ENCODE measurements at places on chromosomes 4 and X.
A peak's percentile ranks its signal among the peaks of the same experiment; 100 is the strongest.

DNA sequence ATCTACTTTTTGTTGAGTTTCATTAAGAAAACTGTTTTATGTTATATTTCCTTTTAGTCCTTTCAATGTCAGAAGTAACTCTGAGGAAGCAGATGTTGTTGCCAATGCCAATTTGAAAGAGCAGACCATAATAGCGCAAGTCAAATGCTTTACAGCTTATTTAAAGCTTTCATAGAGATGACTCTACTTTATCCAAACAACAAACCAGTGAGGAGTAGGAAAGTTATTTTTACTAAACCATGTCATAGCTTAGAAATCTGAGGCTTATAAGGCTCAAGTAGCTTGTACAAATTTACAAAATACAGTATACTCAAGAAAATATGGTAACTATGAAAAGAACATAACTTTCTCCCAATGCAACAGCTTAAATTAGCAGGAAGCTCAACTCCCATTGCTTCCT lies 40.1 kb upstream of the SPOCK3 start:
- no peak for DNase-seq

- peak; percentile 77 for DNase-seq
Measured at GRCh38 chr4:48970471-48970921, 15.6 kb upstream of the CWH43 start.

DNA sequence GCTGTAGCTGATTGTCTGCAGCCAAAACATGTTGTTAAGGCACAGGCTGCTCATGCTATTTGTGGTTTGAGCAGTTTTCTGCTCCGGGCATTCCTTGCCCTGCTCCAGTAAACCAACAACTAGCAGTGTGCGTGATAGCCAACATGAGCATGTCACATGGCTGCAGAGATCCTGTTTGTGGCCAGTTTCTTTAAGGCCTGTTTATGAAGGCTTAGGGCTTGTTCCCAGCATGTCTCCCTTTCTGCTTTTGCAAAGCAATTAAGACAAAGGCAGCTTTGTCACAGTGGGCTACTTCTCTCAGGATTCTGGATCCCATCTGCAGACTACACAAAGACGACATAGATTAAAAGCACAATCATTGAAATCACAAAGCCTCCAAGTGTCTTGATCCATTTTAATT lies 160.5 kb downstream of the ZNF518B start:
- peak; percentile 68 for DNase-seq

DNA sequence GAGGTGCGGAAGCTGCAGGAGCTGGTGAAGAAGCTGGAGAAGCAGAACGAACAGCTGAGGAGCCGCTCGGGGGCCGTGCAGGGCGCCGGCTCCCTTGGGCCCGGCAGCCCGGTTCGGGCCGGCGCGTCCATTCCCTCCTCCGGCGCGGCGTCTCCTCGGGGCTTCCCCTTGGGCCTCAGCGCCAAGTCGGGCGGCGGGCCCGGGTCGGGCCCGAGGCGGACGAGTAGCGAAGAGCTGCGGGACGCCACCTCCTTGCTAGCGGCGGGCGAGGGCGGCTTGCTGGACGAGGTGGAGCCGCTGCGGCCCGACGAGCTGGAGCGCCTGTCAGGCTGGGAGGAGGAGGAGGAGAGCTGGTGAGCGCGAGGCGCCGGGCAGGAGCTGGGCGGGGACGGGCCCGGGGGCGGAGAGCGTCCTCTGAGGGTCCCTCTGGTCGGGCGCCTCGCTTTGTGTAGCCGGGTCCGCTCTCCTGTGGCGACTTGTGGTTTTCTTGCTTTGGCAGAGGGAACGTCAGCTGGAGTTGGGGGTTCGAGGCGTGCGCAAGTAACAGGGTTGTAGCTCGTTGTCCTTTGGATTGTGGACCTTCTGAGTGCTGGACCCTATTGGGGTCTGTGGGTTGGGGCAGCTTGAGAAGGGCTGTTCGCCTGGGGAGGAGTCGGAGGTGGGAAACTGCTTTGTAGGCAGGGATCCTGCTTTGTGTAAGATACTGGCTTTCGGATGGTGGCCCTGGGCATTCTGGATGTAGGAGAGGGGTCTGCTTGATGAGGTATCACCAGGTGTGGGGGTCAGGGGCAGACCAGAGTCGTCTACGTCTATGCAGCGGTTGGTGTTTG lies 662 bp downstream of the SLAIN2 start:
- DNase-seq, result peak; percentile 46

- DNase-seq, result no peak
Measured at GRCh38 chrX:22015139-22015750, 16.9 kb upstream of the PHEX start.

- no peak for DNase-seq
Measured at GRCh38 chr4:88754796-88755195, 57.2 kb upstream of the NAP1L5 start.

- DNase-seq, result no peak
Measured at GRCh38 chr4:14615671-14616070, 386.6 kb upstream of the CPEB2 start.

DNA sequence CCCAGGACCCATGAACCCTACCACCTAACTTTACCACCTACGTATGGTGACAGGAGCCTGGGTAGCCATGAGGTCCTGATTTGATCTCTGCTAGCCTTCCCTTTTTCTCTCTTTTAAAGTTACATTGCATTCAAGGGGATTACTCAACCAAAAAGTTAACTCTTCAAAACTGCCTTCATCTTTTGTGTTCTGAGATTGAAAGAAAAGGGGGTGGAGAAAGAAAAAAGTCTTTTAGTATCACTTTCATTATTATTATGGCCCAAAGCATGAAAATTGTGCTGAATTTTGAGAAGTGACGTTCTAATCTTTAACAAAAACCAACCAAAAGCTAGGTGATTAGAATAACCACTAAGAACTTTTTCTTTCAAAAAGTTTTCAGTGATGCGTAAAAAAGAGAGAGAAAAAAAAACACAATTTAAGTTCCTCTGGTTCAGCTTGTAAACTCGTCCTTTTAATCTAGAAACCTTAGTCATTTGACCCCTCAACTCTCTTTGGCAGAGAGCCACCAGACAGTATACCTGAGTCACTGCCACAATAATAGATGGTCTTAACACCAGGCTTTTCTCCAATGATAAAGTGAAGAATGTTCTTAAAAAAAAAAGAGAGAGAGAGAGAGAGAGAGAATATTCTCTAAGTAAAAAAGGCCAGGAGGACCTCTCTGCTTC lies 347.4 kb upstream of the FGF13 start:
- DNase-seq, result no peak

- peak; percentile 97 for DNase-seq
Measured at GRCh38 chr4:26326791-26327190, 6.0 kb downstream of the RBPJ start.

- DNase-seq, result peak; percentile 51
Measured at GRCh38 chr4:7280926-7281690, 88.8 kb downstream of the SORCS2 start.

DNA sequence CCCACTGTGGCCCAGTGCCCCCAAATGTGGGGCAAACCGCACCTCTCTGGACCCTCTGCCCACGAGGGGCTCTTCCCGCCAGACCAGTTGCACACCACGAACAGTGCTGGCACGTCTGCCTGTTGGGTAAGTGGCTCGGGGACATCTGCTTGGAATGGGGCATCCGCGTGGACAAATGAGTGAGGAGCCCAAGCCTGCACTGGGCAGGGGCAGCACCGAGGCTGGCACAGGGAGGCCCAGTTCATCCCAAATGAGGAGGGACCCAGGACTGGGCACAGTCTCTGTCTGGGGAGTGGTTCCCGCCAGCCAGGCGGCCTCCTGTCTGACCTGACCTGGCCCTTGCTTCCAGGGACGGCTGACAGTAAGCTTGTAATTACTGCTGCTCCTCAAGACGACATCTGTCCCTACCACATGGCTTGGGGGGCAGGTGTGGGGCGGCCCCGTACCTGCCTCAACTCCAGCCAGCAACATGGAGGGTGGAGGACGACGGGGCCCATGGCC lies 3.2 kb downstream of the SPON2 start:
- no peak for DNase-seq

GRCh38 chr4:2251073-2251794 lies 9.3 kb upstream of the HAUS3 start:
- no peak for DNase-seq
